ENCODE measurements at places on chromosomes 3 and 15. TPM values are rescaled to one million over a fixed set of nuclear protein-coding genes. Genes with fewer than 3 reads are reported as not detected.

DNA sequence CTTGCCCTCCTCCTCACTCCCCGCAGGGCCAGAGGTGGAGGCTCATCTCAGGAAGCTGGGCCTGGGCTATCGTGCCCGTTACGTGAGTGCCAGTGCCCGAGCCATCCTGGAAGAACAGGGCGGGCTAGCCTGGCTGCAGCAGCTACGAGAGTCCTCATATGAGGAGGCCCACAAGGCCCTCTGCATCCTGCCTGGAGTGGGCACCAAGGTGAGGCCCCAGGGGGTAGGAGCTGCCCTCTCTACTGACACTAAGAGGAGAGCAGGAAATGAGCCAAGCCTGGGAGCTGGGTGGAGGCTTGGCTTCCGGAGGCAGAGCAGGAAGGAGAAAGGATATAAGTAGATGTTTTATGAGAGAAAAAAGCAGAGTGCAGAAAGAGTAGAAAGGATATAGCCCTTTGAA lies 4.9 kb downstream of the OGG1 start:
- no peak for DNase-seq

- no peak for DNase-seq
Observed at GRCh38 chr3:72574144-72574543, 274.1 kb downstream of the SHQ1 start.

DNA sequence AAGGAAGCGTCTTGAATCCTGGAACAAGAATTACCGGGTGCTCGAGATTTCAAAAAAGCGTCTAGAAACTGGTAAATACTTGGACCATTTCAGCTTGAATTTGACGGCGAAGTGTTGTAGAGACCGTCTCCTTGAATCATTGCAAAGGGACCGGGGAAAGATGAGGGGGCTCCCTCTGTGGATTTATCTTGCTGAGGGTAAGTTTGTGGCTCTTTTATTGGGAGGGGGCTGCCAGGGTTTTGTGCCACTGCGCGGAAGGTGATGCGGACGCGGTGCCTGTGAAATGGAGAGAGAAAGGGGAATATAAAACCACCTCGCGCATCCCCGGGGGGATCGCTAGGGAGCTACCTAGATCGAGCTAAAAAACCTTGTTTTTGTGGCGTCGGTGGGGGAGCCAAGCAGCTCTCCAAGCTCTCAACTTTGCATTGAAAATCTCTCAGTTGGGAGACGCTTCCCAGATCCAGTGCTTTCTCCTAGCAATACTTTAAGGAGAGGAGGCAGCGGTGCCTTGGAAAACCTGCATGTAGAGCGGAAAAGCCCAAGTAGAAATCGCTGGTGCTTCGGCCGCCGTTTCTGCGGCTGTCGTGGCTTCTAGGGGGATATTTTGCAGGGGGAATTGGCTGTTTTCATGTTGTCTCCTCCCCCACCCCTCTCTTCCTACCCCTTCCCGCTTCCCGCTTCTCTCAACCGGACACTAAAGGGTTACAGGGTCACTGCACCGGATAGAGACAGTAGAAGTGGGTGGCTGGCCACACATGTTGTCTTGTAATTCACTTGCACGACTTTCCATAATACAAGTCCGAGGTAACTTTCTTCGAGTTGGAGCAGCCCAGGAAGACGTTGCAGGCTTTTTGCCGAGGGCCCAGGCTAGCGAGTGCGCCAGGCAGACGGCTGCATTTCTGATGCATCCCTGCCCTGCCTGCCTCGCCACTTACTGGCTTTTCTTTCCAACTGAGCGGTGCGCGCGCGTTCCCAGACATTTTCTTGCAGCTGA lies 187.6 kb downstream of the NLGN1 start:
- DNase-seq = no peak

CLDN16 gene
- total RNA-seq = not detected

DNA sequence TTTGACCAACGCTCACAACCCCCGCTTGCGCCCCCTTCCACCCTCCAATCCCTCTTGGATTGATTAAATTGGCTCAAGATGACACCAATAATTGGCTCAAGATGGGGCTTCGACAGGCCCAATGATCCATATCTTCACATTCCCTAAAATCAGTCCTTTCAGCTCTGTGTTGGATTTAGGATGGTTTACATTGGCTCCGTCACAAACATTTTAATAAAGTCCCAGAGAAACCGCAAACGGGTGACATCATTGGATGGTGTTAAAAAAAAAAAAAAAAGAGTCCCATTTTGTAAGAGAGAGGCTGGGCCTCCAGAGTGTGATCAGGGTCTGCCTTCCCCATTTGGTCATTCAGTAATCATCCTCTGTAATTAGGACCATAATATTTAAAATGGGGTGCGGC lies 113.4 kb upstream of the MRPS22 start:
- no peak for DNase-seq

GRCh38 chr3:119981386-119981785 lies 112.9 kb downstream of the GSK3B start:
- no peak for DNase-seq

DNA sequence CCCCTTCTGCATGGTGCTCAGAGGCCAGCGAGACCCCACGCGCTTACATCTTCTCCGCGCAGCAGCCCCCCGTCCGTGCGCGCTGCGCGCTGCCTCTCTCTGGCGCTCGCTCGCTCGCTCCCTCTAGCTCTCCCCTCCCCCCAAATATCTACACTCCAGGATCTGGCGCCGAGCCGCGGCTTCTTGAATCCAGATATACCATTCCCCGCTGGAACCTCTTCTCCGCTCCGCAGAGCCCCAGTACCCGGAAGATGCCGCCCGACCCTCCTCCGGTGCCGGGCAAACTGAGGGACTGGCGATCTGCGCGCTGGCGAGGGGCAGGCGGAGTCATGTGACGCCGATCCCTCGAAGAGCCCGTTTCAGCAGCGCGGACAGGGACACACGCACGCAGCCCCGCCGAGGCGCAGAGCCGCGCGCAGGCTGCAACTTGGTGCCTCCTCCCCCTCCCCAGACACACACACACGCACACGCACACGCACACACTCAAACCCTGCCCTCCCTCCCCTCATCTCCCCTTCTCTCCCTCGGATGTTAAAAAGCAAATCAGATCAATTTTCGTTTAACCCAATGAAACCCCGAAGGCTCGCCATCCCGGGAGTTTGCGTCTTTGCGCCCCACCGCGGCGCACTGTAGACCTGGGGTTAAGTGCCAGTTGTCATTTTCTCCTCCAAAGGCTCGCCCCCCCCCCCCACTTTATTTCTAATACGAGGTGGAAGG lies at the start of gene RASGRF1:
TSS of gene RASGRF1 (minus strand) at position 294 of the 717 bp plus-strand sequence. CDS start at position 12, 282 bp downstream.
- DNase-seq = no peak

GRCh38 chr15:29635513-29636098 lies 186.7 kb downstream of the TJP1 start:
- DNase-seq = no peak

DNA sequence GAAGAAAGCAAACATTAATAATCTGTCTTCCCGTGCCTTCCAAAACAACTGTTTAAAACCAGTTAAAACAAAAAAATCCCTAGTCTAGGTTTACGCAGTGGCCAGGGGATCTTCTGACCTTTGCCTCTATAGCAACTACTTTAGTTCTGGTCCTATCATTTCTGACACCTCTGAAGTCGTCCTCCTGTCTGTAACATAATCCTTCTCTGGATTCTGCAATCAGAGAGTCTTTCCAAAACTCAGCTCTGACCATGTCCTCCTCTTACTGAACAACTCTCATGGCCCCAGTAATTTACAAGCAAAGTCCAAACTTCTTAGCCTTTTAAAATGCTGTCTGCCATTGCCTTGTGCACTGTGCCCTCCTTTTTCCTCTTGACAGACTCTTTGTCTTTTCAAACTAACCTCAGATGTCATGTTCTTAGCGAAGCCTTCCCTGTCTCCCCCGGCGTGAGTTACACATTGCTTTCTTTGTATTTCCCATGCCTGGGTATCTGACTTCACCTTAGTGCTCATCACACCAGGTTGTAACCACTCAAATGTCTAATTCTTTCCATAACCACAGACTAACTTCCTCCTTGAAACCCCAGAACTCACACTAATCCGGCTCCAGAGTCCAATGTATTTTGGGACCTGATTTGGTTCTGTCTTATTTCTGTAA lies 105.2 kb upstream of the BNIP2 start:
- no peak for DNase-seq

GRCh38 chr3:88003115-88003755 lies 55.6 kb downstream of the CGGBP1 start:
- DNase-seq = no peak

PARP14 gene
- 55.2 TPM for total RNA-seq

DNA sequence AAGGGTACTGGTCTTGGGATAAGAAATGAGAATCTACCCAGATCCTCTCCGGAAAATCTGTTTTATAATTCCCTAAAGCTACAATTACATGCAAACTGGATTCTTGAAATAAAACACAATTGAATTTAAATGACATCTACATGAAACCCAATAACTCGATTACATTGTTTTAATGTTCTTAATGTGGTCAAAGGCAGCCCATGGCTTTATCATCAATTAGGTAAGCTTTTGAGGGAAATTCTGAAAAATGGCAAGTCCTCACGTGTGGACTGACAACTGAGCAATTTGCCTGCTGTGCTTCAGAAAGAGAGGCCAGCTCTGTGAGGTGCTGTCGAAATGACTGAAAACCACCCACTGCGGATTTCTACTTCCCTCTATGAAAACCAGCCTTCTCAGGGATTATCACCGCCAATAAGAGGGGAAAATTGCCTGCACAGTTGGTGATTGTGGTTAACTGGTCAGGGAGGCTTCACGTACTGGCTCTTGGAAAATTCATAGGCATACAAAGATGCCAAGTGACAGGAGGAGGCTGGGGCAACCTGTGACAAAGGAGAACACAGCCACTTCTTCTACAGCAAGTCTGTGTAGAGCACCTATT lies 200.8 kb upstream of the SLCO3A1 start:
- DNase-seq = no peak

- no peak for DNase-seq
Observed at GRCh38 chr3:102460579-102460978, 25.8 kb downstream of the ZPLD1 start.
